Activated naive CD8-positive, alpha-beta T cell treated with anti-CD3 and anti-CD28 coated beads for 36 hours (primary cell): ENCODE measurements at places on chromosomes 1 and 21.

DNA sequence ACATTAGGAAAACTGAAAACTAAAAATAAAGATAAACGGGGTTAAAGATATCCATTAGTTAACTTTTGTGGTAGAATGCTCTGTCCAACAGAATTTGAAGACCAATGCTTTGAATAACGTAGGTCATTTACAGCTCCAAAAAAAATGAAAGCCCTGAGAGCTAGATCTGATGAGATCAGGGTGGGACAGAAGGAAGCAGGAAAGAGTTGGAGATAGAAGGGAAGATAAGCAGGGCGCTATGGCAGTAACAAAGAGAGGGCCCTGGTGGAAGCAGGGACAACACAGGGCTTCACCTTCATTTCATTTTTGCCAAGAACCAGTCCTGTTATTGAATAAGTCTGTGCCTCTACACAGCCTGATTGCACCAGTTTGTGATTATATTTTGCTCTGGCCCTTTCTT is 51.0 kb upstream of the RGS8 start:
- no peak for DNase-seq

DNA sequence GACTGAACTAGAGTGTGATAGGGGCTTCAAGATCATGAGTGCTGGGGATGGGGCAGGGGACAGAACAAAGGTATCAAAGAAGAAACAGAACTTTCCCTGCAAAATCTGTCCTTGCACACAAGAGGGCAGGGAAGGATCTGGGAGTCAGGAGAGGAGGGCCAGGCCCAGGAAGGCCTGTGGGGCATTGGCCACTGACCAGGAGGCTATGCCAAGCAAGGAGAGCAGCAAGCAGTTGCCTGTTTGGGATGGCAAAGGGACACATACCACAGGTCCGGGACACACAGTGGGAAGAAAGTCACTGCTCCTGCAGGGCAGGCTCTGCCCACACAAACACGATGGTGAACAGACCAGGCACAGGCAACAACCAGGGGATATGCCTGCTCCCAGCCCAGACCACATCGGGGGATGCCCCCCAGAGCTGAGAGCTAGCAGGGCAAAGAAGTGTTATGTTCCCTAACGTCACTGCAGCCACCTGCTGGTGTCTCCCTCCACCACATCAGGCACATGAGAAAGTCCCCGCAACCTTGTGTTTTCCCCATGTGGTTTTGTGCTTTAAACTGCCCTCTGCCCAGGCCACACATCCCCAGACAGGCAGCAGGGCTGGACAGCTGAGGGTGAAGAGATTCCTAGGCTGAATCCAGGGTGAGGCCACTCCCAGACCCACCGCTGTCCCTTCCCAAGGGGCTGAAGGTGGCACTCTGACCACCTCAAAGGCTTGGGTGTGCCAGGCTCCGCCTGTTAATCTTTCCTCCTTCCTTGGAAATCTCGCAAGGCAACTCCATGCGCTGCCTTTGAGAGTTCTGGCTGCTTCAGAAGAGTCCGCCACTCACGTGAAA is 53.6 kb downstream of the KIF21B start:
- DNase-seq = peak; percentile 81

GRCh38 chr1:19635646-19636045 is 8.5 kb upstream of the NBL1 start:
- DNase-seq = no peak

DNA sequence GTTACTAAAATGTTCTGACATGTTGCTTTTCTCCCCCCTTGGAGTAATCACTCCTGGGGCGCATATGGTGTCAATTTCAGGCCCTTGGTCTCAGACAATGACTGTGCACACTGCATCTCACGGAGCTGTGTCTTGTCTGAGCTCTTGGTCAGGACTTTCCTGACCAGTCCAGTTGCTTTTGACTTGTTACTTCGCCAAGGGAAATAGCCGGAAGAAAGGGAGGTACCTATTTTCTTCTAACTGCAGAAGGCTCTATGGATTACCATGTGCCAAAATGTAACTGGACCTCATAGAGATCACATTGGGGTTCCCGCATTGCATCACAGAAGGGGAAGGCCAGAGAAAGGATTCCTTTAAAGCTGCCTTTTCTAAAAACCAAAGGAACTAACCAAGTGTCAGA is 68.6 kb downstream of the SPAG17 start:
- DNase-seq = no peak

DNA sequence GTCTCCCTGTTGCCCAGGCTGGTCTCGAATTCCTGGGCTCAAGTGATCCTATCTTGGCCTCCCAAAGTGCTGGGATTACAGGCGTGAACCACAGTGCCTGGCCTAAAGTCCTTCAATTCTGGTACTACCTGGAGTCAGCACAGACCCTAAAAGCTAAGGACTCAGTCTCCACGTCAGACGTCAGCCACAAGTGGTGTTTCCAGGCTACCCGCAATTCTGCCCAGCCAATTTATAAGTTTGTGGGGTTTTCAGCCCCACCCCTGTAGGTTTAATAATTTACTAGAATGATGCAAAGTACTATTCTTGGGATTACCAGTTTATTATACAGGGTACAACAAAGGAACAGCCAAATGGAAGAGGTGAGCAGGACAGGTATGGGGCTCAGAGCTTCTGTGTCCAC is 10.6 kb upstream of the DIP2A start:
- DNase-seq = no peak
